NCI-H748 treated with DMSO at 0.1 percent for 48 hours (cell line): ENCODE measurements at places on chromosomes 6 and 20.
A peak's percentile ranks its signal among the peaks of the same experiment; 100 is the strongest.

DNA sequence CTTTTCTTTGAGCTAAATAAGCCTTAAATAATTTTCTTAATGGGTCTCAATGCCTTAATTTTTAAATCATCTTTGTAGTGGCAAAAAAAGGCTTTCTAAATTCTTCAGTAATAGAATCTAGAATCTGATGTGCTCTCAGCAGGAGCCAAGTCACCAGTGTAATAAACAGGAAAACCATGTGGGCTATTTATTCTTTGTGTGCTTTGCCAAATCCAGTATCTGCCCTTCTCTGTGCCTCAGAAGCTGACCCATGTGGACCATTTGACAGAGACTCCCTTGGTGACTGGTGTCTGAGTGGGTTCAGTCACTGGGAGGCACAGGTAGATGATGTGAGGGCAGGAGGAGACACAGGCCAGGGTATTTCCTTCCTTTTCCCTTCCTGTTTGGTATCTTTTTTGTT lies 152.9 kb downstream of the PAK5 start:
- no peak for DNase-seq

- no peak for DNase-seq
These were observed 29.3 kb downstream of the PYGB start for GRCh38 chr20:25277051-25277801.

DNA sequence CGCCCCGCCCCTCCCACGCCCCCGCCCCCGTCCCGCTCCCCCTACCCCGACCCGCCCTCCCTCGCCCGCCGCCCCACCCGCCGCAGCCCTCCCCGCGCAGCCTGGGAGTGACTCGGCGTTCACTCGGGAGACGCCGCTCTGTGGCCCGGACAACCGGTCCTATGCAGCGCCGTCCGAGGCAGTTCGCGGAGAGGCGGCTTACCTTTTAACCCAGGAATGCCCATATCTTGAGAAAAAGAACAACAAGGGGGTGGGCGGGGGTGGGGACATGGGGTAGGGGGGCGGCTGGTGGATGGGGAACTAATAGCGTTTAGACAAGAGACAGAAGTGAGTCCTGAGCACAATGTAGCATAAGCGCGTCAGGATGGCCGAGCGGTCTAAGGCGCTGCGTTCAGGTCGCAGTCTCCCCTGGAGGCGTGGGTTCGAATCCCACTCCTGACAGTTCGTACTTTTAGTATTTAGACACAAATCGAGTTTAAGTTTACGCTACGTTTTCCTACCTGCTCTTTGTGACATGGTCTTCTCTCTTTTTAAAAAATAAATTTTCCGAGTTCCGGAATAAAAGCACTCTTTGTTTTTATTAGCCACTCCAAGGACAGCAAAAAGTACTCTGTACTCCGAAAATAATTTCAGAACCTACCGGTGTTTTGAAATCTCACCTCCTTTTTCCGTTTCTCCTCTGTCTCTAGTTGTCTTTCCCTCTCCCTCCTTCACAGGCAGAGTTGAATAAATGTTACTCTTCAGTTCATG lies 17.1 kb upstream of the HMGN4 start:
- peak; percentile 85 for DNase-seq

DNA sequence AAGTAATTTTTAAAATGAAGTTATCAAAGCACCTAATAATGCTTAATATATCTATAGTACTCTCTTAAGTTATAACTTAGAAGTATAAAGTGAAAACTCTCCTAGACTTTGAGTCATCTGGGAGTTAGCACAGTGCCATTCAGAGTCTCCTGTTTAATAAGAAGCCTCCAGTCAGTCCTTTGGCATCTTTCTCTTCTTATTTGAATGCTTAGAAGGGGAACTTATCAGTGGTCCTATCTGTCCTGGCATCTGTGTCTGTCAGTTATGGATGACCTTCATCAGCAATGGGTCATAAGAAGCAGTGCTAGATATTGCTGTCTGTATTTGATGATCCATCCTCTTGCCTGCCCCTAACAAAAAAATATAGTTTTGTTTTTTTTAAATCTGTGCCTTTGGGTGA lies 15.2 kb downstream of the TMEM200A start:
- no peak for DNase-seq

DNA sequence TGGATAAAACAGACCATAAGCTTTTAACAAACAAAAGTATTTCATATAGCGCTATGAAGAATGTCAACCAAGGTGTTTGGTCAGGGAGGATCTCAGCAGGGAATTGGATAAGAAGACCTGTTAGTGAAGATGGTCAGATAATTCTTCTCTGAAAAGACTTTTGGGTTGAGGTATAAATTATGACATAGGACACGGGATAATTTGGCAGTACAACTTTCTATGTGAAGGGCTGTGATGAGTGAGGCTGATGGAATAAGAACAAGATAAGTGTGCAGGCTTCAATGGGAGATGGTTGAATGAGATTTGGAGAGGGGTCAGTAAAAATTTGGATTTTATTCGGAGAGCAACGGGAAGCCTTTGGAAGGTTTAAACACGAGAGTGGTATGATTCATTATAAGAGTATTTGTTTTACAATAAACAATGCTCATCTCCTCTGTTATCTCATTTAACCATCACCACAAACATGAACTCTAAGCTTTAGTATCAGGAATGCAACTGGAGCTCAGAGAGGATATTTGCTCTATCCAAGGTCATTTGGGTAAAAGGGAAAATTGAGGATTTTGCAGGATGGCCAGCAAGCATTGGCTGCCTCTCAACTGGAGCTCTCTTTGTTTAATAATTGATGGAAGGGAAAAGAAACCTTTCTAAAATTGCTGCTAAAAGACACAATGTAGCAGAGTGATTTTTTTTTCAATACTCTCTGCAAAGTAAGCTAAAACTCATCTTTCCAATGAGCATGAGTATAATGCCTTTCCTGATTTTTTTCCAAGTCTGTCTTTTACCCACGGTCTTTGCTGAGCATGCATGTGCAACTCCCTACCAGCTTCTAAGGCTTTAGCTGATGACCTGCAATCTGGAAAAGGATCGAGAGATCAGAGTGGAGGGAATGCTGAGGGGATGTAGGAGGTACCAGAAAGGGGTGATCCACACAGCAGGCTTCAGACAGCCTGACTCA lies 534.0 kb downstream of the CBLN4 start:
- DNase-seq: no peak

GRCh38 chr6:150874179-150874578 lies 8.7 kb downstream of the MTHFD1L start:
- no peak for DNase-seq

DNA sequence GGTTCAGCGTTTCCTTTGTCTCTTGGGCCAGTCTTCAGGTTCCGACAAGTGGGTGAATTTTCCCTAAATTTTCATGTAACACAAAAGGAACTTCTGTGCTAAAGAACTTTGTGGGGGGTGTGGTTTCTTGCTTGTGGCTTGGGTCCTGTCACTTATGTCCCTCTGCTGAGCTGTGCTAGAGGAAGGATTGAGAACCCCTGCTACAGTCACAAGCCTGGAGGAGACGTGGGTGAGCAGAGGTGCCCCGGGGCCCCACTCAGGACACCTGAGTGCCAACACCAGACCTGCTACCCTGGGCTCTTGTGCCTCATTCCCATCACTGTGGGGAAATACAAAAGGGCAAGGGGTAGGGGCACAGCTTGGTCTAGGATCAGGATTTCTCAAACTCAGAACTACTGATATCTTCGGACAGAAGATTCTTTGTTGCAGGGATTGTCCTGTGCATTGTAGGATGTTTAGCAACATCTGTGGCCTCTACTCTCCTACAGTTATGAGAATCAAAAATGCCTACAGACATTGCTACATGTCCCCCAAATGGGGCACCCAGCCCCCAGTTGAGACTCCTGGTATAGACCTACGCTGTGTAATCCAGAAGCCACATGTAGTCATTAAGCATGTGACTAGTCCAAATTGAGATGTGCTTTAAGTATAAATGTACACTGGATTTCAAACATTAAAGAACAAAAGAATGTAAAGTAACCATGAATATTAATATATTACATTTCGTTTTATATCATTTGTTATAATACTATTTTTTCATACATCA lies 128.7 kb downstream of the LY86 start:
- no peak for DNase-seq

- DNase-seq: no peak
These were observed 30.0 kb downstream of the TFAP2A start for GRCh38 chr6:10384610-10385523.

GRCh38 chr20:57654363-57654997 lies 34.3 kb upstream of the ZBP1 start:
- peak; percentile 20 for DNase-seq

DNA sequence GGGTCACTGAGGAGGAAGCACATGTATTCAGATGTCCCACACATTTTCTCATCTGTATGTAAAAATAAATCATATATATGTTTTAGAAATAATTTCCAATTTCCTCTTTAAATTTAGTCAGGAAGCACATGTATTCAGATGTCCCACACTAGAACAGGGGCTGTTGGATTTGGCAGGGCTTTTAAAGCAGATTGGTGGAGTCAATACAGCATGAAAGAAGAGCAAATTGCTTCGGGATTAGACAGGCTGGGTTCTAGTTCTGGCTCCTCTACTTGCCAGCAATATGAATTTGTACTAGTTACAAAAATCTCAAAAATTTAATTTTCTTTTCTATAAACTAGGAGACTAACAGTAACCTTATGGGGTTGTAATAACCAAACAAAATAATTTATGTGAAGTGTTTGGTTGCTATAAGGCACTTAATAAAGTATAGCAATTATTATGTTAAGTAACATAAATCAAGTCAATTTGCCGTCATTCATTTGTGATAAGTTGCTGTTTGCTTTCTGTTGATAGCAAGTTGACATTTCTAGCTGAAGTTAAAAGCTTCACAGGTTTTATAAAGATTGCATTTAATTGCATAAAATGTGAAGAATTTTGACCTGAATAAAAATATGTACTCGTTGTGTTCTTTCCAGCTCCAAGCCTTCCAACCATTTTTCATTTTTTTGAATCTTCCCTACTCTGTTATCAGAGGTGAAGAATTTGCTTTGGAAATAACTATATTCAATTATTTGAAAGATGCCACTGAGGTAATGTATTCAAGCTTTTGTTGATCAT lies 88.9 kb downstream of the CD109 start:
- DNase-seq: no peak

DNA sequence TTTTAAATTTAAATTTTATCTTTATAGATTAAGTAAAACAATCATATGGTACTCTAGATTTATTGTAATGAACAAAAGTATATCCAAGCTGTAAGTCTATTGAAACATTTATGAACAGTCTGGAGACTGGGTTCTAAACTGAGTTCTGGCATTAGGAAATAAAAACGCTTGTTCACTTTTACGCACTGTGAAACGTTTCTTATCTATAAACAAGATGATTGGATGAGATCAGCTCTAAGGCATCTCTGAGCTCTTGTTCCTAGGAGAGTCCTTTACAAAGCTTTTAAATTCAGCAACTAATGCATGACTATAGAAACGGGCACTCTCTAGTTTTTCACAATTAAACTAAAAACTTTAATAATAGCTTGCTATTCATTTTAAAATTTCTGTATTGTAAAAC lies 6.8 kb downstream of the HUS1B start:
- no peak for DNase-seq

- DNase-seq: no peak
These were observed 127.2 kb downstream of the PAX1 start for GRCh38 chr20:21832442-21833385.

DNA sequence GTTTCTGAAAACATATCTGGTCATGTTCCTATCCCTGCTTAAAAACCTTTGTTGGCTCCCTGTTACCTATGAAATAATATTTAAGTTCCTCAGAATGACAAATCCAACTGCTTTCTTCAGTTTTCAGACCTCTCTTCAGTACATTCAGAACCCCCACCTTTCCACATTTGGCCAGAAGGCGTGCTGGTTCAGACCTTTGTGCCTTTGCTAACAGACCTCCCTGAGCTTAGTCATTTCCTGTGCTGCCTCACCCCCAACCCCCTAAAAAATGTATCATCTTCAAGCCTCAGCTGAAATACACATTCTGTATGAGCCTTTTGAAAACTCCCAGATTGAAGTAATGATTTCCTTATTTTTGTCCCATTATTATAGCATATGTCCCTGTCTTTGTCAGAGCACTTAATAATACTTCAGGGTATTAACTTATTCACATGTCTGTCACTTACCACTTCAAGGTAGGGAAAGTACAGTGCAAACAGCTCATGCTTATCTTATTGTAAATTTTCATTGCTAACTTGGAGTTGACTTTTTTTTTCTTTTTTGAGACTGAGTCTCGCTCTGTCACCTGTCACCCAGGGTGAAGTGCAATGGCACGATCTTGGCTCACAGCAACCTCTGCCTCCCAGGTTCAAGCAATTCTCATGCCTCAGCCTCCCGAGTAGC lies 19.7 kb downstream of the FAM217A start:
- no peak for DNase-seq

DNA sequence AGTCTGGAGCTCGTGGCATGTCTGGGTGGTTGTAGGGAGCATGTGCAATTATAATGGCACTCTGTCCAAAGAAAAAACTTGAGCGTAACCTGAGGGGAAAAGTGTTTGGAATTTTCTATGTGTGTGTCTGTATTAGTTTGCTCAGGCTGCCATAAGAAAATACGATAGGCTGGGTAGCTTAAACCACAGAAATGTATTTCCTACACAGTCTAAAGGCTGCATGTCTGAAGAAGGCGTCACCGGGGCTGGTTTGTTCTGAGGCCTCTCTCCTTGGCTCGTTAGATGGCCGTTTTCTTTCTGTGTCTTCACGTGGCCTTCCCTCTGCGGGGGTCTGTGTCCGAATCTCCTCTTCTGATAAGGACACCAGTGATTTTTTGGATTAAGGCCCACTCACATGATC lies 59.0 kb downstream of the IGF2R start:
- DNase-seq: no peak

GRCh38 chr6:15887491-15888461 lies 224.9 kb upstream of the DTNBP1 start:
- DNase-seq: no peak

- DNase-seq: peak; percentile 30
These were observed 15.6 kb upstream of the UBE2J1 start for GRCh38 chr6:89368107-89368506.

DNA sequence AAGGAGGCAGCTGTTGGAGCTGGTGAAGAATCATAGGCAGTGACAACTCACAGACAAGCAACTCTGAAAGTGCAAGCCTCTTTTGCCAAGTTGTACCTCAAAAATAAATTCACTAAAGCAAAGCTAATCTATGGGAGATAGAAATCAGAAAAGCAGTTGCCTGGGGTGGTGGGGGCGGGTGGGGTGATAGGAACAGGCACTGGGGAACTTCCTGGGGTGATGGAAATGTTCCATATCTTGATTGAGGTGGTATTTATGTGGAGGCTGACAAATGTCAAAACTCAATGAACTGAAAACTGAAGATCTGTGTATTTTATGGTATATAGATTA lies 52.4 kb downstream of the ATP9A start:
- DNase-seq: no peak

GRCh38 chr6:37732688-37733087 lies 35.0 kb upstream of the MDGA1 start:
- DNase-seq: no peak

- no peak for DNase-seq
These were observed 61.4 kb downstream of the SLX4IP start for GRCh38 chr20:10496465-10496864.

- peak; percentile 14 for DNase-seq
These were observed 320.9 kb upstream of the SASH1 start for GRCh38 chr6:148021699-148022098.

GRCh38 chr6:34955442-34955841 lies 66.4 kb downstream of the ANKS1A start:
- no peak for DNase-seq
